PC-9 (cell line): ENCODE measurements at places on chromosomes 1 and 21.

DNA sequence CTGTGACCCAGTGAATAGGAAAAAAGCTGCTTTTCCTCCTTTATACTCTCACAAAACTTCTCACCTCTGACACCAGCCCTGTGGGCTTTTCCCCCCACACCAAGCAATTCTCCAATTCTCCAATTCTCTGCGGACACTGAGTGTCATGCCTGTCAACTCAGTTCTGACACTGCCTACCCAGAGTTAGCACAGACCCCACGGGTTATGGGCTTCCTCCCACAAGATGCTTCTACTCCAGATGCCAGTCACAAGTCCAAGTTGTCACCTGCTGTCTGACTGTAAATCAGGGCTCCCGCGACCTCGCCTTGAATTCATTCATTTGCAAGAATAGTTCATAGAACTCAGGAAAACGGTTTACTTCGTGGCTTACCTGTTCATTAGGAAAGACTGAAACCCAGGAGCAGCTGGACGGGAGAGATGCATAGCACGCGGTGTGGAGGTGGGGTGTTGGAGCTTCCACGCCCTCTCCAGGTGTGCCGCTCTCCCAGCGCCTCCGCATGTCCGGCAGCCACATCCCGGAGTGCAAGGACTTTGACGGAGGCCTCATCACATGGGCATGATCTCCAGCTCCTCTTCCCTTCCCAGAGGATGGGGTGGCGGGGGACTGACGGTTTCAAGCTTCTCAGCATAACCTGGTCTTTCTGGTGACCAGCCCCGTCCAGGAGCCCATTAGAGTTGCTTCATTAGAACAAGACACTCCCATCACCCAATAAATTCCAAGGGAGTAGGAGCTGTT is 154.7 kb downstream of the PGBD5 start:
- no peak overlapping the region for H3K4me3 ChIP-seq
- H3K27ac ChIP-seq, result no peak overlapping the region
- H3K4me1 ChIP-seq, result no peaks in the 10 kb centered on the region
- H3K27me3 ChIP-seq, result no peaks in the 10 kb centered on the region
- no peak for DNase-seq

DNA sequence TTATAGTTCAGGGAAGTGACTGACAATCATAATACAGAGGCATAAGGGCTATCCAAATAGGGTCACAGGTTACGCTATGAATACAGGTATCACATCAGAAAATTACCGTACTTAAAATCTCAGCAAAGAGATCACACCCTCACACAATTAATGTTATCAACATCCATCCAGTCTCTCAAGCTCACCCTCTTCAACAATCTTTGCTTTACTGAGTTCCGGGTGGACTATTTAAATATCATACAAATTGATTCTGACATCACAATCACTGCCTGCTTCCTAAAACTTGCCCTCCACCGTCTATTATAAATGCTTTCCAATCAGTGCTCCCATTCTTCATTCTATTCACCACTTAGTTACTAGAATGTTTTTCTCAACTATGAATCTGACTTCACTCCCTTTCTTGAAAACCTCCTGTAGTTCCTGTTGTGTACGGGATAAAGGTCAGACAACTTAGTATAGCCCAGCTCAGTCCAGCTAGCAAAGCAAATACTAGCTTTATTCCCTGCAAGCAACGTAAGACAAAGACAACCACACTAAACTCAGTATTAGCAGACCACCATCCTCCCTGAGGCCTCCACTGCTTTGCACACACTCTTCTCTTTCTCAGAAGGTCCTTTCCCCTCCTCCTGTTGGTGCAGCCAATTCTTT is 398.7 kb downstream of the SMYD3 start:
- DNase-seq, result no peak
- H3K27me3 ChIP-seq, result no peaks in the 10 kb centered on the region
- no peak overlapping the region for H3K27ac ChIP-seq
- no peaks in the 10 kb centered on the region for H3K36me3 ChIP-seq

DNA sequence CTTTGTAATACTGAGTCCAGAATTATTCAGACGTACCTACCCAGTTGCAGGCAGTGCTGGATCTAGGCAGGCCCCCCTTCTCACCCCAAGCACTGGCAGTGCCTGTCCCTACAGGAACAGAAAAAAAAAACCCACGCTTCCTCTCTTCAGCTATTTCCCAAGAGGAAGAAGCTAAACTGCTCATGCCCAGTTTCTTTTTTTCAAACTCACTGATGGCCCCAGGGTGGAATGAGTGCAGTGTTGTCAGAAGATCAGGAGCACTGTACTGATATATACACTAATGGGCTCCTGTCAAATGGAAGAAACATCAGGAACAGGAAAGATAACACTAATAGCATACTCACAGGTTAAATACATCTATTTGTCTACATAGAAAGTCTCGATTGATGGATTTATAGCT is 28.2 kb upstream of the DOCK7 start:
- no peak for DNase-seq
- no peaks in the 10 kb centered on the region for H3K4me1 ChIP-seq
- H3K4me3 ChIP-seq, result no peak overlapping the region
- H3K27ac ChIP-seq, result no peak overlapping the region
- H3K27me3 ChIP-seq, result no peaks in the 10 kb centered on the region
- H3K36me3 ChIP-seq, result no peaks in the 10 kb centered on the region

DNA sequence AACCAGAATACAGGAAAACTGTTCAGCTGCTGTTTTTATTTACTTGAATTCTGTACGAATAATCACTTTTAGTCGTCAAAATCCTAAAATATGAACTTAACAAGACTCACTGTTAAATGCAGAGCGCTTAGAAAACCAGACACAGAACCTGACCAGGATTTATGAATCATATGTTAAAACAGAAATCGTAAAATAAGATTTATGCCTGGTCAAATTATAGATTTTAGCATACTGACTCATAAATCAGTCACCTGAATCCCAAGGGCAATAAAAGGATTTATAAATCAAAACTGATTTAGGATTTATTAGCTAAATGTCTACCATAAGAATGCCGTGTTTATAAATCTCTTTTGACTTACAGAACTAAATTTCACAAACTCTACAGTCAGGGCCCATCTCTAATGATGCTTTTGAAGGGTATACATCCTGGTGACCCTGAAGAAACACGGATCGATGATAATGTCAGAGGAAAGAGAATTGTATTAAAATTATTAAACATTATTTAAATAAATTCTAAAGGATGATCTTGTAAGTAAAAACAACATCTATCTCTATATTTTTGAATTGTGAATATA is 28.8 kb downstream of the CYYR1 start:
- no peaks in the 10 kb centered on the region for H3K36me3 ChIP-seq
- no peak overlapping the region for H3K27ac ChIP-seq
- no peak for DNase-seq
- no peaks in the 10 kb centered on the region for H3K27me3 ChIP-seq
- no peaks in the 10 kb centered on the region for H3K4me1 ChIP-seq

- no peak overlapping the region for H3K4me3 ChIP-seq
- H3K36me3 ChIP-seq, result no peaks in the 10 kb centered on the region
- DNase-seq, result no peak
- H3K27me3 ChIP-seq, result 0 out of 2 replicates have a peak, but pooled peaks cover 3% of the 10 kb centered on the region
- no peak overlapping the region for H3K27ac ChIP-seq
Measured at GRCh38 chr1:236156512-236157208, 14.3 kb downstream of the GPR137B start.

DNA sequence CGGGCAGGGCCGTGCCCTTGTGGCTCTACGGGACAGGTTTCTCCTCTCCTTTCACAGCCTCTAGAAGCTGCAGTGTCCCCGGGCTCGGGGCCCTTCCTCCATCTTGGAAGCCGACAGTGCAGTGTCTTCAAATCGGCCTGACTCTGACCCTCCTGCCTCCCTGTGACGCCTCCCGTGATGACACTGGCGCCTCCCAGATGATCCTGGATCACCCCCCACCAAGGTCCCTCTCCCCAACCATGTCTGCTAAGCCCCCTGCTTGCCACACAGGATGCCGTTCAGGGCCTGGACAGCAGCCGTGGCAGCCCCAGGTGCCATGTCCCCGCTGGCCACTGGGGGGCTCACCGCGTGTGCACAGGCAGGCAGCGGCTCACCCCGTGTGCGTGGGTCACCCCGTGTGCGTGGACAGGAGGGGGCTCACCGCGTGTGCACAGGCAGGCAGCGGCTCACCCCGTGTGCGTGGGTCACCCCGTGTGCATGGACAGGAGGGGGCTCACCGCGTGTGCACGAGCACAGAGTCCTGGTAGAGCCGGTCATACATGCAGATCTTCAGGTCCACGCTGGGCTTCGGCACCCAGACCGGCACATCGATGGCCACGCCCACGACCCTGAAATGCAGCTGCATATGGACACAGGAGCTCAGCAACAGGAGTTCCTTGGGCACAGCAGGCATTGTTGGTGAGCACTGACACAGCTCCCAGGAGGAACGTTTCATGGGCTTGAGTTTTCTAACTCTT is 24.9 kb upstream of the TMEM52 start:
- DNase-seq, result peak; percentile 52
- H3K27ac ChIP-seq, result no peak overlapping the region
- H3K27me3 ChIP-seq, result peaks cover 67% of the 10 kb centered on the region
- H3K4me1 ChIP-seq, result no peaks in the 10 kb centered on the region
- H3K36me3 ChIP-seq, result no peaks in the 10 kb centered on the region
